HAP-1 (cell line): ENCODE measurements at places on chromosomes 1 and 21.

GRCh38 chr1:208668991-208669390, 424.8 kb upstream of the PLXNA2 start:
- DNase-seq = no peak

GRCh38 chr1:12251442-12251841, 21.6 kb downstream of the VPS13D start:
- no peak for DNase-seq

- DNase-seq = no peak
These were observed 48.9 kb downstream of the SKI start for GRCh38 chr1:2276803-2277580.

GRCh38 chr1:160720356-160721085, 8.9 kb upstream of the CD48 start:
- DNase-seq = no peak
